ENCODE measurements at places on chromosomes 13 and 19.

DNA sequence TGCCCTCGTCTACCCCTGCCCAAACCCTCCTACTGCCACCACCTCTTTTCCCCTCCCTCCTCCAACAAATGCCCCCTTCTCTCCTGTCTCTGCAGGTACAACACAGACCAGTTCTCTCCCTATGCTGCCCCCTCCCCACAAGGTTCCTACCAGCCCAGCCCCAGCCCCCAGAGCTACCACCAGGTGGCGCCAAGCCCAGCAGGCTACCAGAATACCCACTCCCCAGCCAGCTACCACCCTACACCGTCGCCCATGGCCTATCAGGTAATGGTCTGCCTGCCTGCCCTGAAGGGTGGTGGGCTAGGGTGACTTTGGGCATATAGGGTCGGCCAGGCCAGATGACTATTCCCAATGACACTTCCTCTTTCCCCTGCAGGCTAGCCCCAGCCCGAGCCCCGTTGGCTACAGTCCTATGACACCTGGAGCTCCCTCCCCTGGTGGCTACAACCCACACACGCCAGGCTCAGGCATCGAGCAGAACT lies 6.5 kb upstream of the TIMM50 start:
- peak; percentile 58 for DNase-seq

GRCh38 chr13:102769679-102770078 lies 3.9 kb downstream of the TEX30 start:
- DNase-seq: no peak

DNA sequence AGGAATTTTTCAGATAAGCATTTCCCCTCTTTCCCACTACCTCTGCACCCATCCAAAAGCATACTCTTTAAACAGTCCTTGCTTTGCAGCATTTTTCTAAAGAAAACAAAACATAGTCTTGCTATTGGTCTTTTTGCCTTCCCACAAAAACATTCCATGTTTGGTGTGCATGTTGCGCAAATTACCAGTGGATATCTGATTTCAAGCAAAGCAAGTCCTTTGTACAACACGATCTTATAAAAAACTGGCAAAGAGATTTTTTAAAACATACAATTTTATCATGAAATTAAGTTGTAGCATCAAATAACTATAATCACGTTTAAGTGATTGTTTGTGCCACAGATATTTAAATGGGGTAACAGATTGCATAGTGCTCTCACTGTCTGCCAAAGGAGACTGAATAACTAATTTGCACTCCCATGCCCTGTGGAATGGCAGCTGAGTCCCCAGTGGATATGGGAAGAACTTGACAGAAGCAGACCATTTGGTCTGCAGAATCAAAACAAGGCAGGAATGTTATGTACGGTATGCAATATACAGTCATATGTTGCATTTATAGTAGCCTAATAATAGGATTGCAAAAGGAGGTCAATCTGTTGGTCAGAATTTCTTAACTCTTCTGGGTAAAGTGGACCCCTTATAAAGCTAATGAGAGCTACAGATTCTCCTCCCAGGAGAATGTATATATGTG lies 285.7 kb downstream of the TBC1D4 start:
- no peak for DNase-seq

- peak; percentile 62 for DNase-seq
Measured at GRCh38 chr13:76886292-76887075, at the start of gene KCTD12. KCTD12 (minus strand) TSS chr13:76886405; CDS start chr13:76886148, 257 bp downstream.

- peak; percentile 40 for DNase-seq
Measured at GRCh38 chr13:69857183-69857821, 250.3 kb upstream of the ATXN8OS start.

- DNase-seq: no peak
Measured at GRCh38 chr13:97113231-97114001, 108.7 kb upstream of the MBNL2 start.

DNA sequence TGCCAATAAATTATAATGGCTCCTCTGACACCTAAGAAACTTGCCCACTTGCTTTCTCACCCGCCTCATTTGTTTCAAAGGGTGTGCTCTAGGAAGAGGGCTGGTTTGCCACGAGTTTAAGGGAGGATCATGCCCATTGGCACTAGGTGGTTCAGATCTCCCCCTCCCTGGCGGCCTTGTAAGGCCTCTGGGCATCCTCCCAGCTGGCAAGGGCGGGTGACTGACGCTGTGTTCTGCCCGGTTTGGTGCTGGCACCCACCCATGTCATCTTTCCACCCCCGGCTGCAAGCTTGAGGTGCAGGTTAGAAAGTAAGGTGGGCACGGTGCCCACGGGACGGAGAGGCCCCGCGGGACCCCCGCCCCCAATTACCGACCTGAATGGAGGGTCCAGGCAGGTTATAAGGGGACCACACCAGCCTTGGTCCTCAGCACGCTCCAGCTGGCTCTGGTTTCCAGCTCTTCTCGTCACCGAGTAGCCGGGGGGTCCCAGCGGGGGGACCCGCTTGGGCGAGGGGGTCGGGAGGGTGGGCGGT lies 90.4 kb downstream of the PTPRS start:
- DNase-seq: no peak

DNA sequence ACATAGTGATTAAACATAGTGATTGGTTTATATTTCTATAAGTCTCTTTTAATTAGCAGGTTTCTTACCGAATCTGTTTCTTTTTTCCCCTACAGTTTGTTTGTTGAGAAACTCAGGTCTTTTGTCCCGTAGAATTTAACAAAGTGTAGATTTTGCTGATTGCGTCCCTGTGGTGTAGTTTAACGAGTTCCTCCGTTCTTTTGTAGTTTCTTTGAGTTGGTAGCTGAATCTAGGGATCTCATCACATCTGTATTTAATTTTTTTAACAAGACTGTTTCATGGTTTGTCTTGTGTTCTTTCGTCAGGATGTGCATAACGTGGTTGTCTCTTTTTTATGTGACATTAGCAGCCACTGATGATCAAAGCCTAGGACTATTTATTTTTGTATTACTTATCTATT lies 111.1 kb downstream of the AKAP11 start:
- DNase-seq: no peak

DNA sequence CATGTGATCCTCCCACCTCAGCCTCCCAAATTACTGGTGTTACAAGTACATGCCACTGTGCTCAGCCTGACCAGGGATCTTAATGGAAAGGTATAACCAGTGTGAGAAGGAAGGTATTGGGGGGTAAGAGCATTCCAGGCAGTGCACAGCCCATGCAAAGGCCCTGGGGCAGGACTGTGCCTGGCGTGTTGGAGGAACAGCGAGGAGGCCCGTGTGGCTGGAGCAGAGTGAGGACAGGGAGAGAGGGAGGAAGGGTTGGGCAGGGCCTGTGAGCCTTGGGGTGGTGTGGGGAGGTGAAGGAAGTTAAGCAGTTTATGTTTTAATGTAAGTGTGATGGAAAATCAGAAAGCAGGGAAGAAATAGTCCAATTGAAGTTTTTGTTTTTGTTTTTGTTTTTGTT lies 1.6 kb downstream of the TMIGD2 start:
- DNase-seq: no peak

- DNase-seq: no peak
Measured at GRCh38 chr13:86581706-86582105, 782.5 kb upstream of the SLITRK6 start.

DNA sequence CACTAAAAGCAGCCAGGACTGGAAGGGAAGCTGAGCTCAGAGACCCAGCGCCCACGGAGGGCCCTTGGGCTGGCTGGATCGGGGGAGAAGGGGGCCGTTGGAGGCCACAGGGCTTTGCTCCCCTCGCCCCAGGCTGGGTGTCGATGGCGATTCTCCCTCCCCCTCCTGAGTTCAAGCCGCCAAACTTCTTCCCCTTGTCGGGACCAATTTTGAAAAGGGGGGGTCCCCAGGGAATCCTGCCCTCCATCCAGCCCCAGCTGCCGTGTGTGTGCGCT lies 61.2 kb downstream of the COLGALT1 start:
- DNase-seq: no peak

GRCh38 chr13:99981735-99982035 lies at the start of gene ZIC2:
ZIC2 (plus strand) TSS chr13:99981784; CDS start chr13:99982065, 281 bp downstream.
- no peak for DNase-seq

GRCh38 chr19:35149463-35149862 lies 5.1 kb upstream of the FXYD5 start:
- DNase-seq: no peak

DNA sequence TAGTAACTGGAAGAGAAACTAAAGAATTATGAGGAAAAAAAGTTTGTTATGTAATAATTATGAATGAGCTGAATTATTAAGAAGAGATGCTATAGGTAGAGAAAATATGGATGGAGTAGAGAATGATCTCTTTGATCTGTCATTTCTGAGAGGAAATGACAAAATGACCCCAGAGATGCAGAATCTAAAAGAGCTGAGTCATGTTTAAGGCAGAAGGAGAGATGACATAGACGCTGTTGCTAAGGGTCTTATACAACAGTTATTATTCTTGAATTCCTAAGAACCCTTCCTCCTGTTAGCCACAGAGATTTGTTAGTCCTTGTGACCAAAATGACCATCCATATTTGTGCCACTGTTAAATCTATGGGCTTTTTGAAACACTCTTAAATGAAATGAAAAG lies 58.3 kb upstream of the FREM2 start:
- no peak for DNase-seq

GRCh38 chr19:7083076-7083956 lies 13.8 kb downstream of the ZNF557 start:
- DNase-seq: no peak

- DNase-seq: peak; percentile 76
Measured at GRCh38 chr19:52369559-52370340, at the start of gene ZNF880. ZNF880 (plus strand) TSS chr19:52369923; CDS start chr19:52369966, 43 bp downstream.

DNA sequence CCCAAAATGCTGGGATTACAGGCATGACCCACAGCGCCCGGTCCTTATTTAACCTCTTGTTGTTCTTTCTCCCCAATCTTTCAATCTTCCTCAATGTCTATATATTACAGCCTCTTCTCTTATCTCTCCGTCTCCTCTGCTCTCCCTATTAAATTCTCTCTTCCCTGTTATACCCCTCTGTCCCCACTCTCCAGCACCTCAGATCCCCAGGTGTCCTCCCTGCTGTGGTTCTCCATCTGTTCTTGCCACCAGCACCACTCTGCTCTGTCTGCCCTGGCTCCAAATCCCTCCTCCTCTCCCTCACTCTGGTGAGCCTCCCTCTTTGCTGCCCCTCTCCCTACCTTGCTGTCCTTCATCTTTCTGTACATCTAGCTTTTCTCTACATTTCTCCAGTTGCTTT lies 1.1 kb downstream of the ZNF600 start:
- DNase-seq: no peak

DNA sequence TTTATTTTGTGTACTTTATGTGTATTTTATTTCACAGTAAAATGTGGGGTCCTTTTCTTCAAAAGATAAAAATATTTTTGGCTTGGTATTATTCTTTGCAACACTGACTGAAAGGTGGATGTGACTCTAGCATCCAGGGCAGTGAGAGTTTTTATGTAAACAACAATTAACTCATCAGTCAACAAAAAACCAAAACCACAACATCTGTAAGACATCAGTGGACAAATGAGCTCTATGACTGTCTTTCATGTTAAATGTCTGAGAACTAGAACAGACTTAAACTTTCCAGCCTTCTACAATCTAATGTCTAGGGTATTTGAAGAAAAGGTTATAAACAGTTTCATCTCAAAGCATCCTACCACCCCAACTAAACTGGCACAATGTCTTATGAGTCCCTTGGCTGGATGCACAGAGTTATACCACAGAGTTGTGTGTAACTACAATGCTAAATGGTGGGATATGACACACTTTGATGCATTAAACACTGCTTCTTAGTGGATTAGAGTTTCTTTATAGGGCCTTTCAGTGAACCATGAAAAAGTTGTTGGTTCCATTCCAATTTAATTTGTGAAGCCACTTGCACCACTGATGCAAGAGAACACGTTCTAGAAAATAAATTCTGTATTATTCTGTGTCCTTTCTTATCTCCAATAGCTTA lies 544.2 kb upstream of the KLF12 start:
- DNase-seq: no peak

DNA sequence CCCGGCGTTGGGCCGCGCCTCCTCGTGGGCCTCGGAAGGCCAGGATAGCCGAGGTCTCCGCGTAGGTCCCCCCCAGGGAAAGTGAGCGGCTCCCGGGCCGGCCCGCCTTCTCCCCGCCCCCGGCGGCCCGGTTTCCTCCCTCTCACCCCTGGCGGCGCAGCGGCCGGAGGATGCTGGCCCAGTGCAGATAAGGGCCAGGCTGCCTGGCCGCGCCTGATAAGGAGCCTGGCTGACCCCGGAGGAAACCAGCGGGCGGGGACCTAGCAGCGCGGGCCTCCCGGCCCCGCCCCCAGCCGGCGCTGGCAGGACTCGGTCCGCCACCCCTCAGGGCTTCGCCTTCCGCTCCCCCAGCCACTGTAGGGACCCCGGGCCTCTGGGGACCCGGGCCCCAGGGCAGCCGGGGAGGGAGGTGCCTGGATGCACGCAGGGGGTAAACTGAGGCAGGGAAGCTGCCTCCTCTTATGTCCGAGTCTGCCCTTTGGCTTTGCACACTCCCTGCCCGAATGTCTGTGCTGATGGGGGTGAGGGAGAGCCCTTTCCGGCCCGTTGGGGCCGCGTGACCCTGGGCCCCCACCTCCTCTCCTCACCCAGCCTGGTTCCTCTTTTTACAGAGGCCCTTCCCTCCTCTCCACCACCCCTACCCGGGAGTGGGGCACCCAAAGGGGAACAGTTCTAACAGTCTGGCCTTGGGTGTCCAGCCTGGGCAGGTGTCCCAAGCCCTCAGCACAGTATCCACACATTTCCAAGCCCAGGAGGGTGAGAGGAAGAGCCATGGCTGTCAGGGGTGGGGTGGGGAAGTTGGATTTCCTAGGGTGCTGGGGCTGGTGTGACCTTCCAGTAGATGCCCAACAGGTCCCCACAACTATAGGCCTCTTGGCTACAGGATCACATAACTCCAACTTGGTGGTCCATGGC lies at the start of gene LYL1:
Gene LYL1 (minus strand): TSS at position 193 of the 915 bp plus-strand sequence. CDS start 1,687 bp downstream, outside the sequence.
- no peak for DNase-seq

- no peak for DNase-seq
Measured at GRCh38 chr19:29971648-29972047, 29.6 kb downstream of the URI1 start.

DNA sequence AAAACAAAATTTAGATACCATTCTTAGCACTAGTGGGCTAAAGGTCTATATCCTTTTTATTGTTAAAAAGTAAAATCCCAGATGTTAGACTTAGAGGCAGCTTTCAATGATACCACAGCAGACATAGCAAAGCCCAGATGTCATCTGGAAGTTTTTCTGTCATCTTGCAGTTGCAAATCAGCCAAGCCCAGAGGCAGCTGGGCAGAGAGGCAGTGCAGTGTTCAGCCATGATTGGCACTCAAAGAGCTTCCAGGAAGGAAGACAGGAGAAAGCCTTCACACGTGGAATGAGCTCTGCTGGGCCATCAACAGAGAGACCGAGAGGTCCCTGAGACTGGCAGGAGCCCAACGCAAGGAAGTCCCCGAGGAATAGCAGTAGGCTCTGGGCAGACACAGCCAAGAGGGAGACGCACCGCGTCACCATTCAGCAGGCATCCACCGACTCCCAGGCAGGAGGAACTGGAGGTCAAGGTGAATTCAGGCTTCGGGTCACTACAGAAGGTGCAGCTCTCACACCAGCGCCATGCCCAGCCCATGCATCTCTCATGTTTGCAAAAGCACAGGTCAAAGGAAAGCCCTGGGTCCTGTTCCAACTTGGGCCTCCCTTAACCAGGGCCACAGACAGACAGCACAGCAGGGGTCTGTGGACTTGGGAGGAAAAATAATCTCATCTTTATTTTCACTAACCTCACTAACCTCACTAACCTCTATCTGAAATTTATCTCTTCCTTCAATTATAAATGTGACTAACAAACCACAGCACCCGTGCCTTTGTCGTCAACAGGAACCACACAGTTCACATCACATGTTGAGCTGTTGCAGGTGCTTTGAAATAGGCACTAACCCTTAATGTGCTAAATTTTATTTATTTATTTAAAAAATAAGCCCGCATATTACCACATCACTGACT lies 54.9 kb downstream of the TUBGCP3 start:
- DNase-seq: no peak

Measured in activated CD4-positive, alpha-beta T cell treated with anti-CD3 and anti-CD28 coated beads, Interleukin-2, Interleukin-4, amounts not matched to agents 100 ng/mL and 50 ng/mL, durations not matched to agents 16 hours and 8 hours (primary cell).